ENCODE measurements at places on chromosomes 16 and 17.

- no peak for DNase-seq
These were observed 31.8 kb downstream of the PITPNM3 start for GRCh38 chr17:6524520-6524919.

GRCh38 chr17:70037498-70037897 lies 37.5 kb upstream of the KCNJ16 start:
- no peak for DNase-seq

- no peak for DNase-seq
These were observed 2.3 kb upstream of the ALKBH5 start for GRCh38 chr17:18181358-18181757.

GRCh38 chr16:86026916-86027315 lies 128.0 kb downstream of the IRF8 start:
- DNase-seq, result no peak

DNA sequence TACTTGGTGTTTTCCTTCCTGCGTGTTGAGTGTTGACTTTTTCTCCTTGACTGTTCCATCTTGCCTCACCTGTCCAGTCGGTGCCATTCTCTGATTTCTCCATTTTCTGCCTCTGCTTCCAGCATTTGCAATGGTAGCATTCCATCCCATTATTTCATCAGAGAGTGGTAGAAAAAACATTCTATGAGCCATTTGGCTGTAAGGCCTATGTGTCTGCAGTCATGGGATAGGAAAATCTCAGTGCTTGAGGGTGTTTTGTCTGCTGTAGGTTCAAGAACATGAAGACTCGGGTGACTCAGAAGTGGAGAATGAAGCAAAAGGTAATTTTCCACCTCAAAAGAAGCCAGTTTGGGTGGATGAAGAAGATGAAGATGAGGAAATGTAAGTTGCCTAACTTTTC lies 2.7 kb downstream of the UTP18 start:
- no peak for DNase-seq

- DNase-seq, result no peak
These were observed 256.1 kb downstream of the CPPED1 start for GRCh38 chr16:12547608-12547922.

- DNase-seq, result peak; percentile 11
These were observed 120.9 kb downstream of the MRM1 start for GRCh38 chr17:36722121-36722902.

DNA sequence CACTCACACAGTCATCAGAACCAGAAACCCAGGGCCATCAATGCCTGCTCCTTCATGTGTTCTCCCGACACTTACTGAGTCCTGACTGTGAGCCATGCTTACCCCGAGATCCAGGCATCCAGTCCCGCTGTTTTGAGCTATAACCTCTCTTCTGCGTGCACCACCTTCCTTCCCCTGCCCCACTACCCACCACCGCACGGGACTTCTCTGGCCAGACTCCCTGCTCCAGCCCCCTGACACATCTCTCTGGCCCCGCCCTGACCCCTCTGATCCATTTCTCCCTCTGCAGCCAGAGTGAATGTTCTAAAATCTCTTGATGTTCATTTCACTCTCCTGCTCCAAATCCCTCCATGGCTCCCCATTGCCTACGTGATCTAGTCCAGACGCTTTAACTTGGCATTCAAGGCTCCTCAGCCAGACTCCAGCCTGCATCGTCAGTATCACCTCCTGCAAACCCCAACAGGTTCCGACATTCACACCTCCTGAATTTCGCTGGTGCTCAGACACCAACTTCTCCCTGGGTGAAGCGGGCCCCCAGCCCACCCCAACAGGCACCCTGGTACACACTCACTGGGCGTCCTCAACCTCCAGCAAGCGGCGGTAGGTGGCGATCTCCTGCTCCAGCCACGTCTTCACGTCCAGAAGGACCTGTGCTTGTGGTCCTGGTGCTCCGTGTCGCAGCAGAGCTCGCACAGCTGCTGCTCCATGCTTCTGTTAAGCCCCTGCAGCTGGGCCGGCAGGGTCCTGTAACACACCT lies 3.1 kb upstream of the KRT17 start:
- no peak for DNase-seq

DNA sequence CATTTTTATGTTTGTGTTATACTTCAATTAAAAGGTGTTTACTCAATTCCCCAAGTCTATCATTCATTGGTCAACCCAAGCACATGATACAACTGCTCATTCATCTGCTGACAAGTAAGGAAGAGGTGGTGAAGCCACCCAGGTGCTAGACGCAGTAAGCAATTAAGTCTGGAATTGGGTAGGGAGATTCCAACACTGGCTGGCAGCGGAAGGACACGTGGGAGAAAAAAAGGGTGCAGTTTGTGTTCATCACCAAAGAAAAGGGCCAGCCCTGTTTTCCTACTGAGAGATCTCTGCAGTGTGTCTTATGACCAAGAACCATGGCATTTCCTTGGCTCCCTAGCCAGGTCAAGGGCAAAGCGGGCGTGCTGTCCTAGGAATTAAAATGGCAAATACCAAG lies 11.8 kb upstream of the ZNF23 start:
- no peak for DNase-seq

DNA sequence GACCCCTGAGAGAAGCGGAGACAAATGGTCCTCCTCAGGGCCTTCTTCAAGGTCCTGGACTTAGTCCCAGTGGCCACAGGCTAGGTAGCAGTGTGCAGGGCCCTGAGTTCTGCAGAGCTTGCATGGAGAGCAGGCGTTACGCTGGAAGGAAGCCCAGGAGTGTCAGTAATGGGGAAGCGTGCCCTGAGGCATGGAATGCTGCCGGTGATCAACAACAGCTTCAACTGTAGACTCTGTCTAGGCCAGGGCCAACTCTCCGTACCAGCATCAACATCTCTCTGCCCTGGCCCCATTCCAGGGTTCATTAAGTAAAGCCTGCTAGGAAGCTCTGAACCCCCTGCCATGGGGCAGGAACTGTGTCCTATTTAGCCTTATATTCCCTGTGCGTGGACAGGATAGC lies 568 bp upstream of the TNK1 start:
- DNase-seq, result no peak

DNA sequence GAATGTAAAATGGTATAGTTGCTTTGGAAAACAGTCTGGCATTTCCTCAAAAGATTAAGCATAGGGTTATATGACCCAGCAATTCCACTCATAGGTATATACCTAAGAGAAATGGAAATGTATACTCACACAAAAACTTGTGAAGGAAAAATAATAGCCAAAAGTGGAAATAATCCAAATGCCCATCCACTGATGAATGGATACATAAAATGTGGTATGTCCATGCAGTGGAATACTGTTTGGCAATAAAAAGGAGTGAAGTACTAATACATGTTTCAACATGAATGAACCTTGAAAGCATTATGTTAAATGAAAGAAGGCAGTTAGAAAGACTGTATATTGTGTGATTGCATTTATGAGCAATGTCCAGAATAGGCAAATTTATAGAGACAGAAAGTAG lies 25.1 kb downstream of the NUP93 start:
- DNase-seq, result no peak

- no peak for DNase-seq
These were observed 33.9 kb downstream of the MAP2K3 start for GRCh38 chr17:21318439-21318838.

DNA sequence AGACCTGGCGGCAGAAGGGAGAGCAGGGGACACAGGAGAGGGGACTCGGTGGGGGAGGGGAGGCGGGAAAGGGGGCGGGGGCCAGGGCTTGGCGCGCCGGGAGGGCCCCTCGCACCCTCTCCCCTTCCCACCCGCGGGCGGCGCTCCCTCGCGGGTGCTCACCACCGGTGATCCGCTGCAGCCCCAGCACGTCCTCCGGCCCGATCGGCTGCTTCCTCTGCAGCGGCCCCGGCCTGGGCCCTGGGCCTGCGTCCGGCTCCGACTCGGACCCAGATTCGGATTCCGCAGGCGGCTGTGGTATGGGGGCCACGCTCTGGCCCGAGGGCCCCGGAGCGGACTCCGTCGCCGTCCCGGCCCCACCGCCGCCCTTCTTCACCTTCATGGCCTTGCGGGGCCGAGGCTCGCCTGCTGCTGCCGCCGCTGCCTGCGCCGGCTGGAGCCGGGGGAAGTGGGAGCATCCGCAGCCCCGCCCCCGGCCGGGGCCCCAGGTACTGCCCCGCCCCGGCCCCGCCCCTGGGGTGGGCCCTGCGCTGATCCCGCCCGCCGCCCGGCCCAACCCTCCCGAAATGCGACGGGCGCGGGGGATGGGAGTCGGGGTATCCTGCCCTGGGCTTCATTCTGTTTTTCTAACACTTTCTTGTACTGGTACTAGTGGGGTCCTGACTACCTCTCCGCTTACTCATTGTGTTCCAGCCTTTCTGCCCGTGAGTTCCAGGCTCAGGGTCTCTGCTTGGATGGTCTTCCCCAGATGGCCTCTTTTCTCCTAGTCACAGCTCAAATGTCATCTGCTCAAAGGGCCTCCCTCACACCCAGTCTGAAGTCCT lies at the start of gene UNC119:
TSS of gene UNC119 (minus strand) at position 449 of the 824 bp plus-strand sequence. CDS start at position 382, 67 bp downstream.
- peak; percentile 42 for DNase-seq

DNA sequence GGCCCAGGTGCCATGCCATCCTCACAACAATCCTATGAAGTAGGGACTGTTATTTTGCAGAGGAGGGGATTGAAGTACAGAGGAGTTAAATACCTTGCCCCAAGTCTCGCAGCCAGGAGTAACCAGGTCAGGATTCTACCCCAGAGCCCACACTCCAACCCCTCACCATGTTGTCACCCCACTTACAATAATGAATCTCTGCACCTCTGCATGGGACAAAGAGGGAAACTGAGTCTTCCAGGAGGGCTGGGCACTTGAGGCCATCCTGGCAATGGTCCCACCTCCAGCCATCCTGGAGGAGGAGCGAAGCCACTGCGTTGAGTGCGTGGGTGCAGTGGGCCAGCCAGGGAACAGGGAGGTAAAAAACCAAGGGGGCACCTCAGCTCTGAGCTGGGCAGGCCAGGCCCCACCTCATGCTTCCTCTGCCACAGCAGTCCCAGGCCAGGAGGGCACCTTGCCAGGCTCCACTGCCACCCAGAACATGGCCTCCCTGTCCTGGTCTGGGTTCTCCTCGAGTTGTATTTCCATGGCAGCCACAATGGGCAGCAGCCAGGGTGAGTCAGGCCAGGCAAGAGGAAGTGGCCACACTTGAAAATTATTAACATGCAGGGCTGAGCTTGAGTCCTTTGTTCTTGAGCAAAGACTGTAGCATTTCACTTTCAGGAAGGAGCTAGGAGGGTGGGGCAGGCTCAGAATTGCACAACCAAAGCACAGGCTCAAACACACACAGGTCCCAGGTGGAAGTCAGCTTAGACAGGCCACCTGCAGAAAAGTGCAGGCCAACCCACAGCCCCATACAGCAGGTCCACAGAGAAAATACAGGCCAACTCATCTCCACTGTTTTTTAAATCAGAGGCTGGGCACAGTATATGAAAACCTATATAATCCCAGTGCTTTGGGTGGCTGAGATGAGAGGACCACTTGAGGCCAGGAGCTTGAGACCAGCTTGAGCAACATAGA lies 52.1 kb downstream of the CUEDC1 start:
- peak; percentile 88 for DNase-seq

GRCh38 chr17:82114872-82115271 lies 16.8 kb upstream of the FASN start:
- no peak for DNase-seq

GRCh38 chr17:78842881-78843565 lies 2.4 kb upstream of the USP36 start:
- no peak for DNase-seq
